ENCODE measurements at places on chromosomes 3 and 15. TPM values are rescaled to one million over a fixed set of nuclear protein-coding genes. Genes with fewer than 3 reads are reported as not detected.

DNA sequence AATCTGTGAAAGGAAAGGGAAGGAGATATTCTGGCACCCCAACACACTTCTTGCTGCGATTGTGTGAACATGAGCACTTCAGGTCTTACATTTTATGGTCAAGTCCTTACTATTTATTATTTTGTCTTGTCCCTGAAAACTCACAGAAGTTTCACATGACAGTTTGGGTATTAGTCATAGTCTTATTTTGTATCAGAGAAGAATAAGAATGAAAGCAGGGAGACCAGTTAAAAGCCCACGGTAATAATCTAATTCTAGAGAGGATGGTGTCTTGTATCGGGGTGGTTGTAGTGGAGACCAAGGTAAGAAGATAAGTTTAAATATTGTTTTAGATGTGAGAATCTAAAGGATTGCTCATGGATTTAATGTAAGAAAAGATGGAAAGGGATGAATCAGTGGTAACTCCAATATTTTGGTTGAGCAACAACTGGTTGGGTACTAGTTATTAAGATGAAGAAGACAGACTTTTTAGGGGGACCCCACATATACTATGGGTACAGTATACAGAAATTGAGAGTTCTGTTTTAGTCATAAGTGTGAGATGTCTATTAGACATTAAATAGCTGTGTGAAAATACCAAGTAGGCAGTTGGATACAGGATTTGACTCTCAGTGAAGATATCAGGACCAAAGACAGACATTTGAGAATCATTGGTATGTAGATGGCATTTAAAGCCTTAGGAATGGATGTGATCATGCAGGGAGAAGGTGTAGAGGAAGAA, 227.6 kb downstream of the MFSD1 start:
- H3K27me3 ChIP-seq: no peaks in the 10 kb centered on the region
- no peak for DNase-seq
- H3K4me3 ChIP-seq: no peak overlapping the region
- no peaks in the 10 kb centered on the region for H3K4me1 ChIP-seq
- no peaks in the 10 kb centered on the region for H3K36me3 ChIP-seq

- H3K27me3 ChIP-seq: no peaks in the 10 kb centered on the region
- H3K4me1 ChIP-seq: no peaks in the 10 kb centered on the region
- no peak for DNase-seq
- H3K4me3 ChIP-seq: no peak overlapping the region
- no peak overlapping the region for H3K27ac ChIP-seq
- H3K36me3 ChIP-seq: no peaks in the 10 kb centered on the region
Observed at GRCh38 chr3:97793420-97794019, 28.3 kb upstream of the CRYBG3 start.

DNA sequence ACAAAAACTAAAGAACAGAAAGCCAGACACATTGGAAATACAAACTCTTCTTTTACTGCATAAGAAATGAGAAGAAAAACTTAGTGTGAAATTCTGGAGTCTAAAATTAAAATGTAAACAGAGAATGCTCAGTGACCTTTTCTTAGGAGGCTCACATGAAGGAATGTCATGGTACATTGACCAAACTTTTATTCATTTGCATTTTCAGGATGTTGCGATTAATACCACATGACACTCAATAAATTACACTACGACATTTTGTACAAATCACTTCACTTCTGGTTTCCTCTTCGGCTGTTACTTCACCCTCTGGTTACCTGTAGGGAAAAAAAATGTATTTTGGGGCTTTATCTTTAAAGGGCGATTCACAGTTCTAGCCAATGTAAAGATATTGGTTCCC, 56.4 kb upstream of the ACTC1 start:
- peaks cover 40% of the 10 kb centered on the region for H3K4me1 ChIP-seq
- H3K36me3 ChIP-seq: no peaks in the 10 kb centered on the region
- no peak overlapping the region for H3K27ac ChIP-seq

The AAGAB gene
- total RNA-seq: 41.0 TPM

The EPM2AIP1 gene
- 10.8 TPM for total RNA-seq

Measured in vagina (tissue), 2 donors.